NCI-H2029 (cell line): ENCODE measurements at places on chromosomes 7 and 10.
A peak's percentile ranks its signal among the peaks of the same experiment; 100 is the strongest.

DNA sequence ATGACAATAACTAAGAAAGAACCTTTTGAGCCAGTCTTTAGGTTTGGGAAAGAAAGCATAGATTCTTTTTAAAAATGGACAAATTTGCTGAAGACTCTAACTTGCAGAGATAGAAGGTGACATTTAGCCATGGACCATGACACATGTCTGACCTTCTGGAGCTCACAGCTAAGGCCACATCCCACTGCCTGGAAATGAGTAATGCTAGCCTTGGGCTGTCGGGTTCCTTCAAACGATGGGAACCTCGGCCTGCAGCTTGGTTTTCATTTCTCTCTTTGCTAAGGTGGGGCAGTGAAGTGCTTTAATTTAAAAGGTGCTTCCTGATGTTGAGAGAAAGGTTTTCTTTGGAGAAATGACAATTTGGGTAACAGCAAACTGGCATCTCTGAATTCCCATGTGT is 223.2 kb downstream of the FANK1 start:
- DNase-seq, result no peak

- DNase-seq, result no peak
Observed at GRCh38 chr10:2038036-2038435, 300.7 kb upstream of the ADARB2 start.

GRCh38 chr10:126598009-126598408 is 72.5 kb downstream of the C10orf90 start:
- DNase-seq, result peak; percentile 26

- no peak for DNase-seq
Observed at GRCh38 chr10:60461688-60462087, 72.0 kb upstream of the ANK3 start.

DNA sequence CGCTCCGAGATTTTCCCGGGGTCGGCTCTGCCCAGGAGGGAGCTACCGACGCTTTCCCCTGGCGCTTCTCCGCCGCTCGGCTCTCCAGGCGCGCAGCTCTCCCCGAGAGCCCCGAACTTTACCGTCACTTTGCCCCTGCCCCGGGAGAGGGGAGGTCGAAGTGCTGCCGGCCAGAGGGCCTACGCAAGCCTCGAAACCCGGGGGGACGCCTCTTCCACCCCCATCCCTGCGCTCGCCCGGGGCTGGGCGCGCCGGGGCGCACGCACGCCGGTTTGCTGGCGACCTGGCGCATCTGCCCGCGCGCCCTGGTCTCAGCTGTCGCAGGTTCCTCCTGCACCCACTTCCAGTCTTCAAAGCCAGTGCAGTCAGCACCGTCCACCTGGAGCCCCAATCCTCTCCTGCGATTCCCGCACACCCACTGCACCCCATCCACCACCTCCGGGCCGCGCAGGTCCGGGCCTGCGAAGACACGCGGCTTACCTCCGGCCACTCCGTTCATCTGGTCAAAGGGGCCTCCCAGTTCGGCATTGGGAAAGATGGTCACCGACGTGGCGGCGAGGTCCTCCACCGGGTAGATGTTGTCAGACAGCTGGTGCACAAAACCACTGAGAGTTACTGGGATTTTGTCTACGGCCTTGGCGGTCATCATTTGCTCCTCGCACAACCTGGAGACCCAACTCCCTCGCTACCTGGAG is 638 bp downstream of the EGR2 start:
- no peak for DNase-seq

DNA sequence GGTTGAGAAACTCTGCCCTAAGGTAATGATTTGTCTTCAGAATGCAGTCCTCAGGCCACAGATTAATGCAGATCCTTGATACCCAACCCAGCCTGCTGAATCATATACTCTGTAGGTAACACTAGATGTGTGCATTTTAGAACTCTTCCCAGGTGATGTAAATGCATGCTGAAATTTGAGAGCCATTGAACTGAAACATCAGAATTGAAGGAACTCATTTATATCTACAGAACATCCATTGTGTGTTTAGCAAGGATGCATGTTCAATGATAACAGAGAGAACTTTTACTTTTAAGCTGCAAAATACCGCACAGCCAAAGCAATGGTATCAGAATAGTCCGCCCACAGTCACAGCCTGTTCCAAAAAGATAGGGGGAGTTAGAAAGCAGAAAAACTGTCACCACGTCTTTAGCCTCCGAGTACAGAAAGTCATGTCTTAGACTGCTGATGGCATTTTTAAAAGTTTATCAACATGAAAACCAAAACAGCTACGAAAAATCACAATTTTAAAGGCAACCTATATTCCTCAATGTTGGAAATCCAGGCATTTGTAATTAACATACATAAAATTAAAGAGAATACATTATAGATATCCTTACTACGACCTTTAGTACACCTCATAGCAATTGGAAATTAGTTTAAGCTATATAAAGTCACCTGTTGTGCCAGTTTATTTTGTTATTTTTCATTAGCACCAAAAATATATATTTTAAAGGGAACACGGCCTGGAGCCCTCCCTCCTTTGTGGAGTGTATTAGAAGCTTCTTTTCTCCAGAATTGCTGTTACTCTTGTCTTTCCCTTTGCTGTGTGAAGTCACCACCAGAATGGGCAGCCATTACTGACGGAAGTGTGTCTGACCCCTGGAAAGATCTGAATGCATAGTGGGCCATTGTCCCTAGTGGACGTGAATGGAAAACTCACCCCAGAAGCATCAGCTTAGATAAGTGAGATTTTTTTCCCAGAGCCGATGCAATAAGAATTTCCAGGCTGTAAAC is 65.8 kb upstream of the PRKAR2B start:
- no peak for DNase-seq

DNA sequence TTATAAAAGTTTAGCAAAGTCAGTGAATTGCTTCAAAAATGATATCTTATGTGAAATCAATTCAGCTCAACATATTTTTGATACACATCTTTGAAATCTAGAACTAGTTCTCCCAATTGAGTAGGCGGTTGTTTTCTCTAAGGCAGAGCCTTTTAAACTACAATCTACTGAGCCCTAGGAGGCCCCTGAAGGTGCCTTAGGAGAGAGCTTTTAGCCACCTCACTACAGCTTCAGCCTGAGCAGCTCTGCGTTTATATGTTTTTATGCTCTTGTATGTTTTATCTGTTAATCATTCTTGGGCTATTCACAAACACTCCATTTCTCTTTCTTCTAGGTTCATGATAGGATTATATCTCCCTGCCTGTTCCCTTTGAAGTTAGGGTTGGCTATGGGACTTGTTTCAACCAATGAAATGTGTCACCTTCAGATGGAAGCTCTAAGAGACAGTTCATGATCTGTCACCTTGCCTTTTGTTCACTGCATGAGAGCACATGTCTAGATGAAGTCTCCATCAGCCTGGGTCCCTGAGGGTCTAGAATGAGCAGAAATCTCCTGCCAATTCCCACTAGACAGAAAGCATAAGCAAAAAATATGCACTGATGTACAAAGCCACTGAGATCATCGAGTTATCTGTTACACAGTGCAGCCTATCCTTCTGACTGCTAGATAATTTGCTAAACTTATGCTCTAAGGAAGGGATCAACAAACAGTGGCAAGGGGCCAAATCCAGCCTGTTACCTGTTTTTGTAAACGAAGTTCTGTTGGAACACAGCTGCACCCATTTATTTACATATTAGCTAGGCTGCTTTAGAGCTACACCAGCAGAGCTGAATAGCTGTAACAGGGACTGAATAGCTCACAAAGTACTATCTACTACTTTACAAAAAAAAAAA is 128.5 kb upstream of the CDK1 start:
- no peak for DNase-seq

GRCh38 chr10:101536800-101537199 is 51.3 kb downstream of the POLL start:
- DNase-seq, result peak; percentile 0

DNA sequence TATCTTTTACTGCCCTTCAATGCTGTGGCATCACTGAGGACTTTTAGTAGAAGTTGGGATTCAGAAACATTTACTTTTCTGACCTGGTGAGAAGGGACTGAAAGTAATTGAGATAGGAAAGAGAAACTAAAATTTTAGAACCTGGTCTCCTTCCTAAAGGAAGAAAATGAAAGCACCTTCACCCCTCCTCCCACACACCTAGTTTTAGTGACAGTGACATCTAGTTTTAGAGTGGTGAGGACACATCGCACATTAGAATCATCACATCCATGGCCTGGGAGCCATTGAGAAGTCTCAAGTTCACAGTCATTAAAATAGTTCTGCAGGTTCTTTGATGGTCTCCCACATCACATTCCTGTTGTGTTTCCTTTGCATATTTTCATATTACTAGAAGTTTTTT is 16.1 kb downstream of the TAS2R41 start:
- no peak for DNase-seq

DNA sequence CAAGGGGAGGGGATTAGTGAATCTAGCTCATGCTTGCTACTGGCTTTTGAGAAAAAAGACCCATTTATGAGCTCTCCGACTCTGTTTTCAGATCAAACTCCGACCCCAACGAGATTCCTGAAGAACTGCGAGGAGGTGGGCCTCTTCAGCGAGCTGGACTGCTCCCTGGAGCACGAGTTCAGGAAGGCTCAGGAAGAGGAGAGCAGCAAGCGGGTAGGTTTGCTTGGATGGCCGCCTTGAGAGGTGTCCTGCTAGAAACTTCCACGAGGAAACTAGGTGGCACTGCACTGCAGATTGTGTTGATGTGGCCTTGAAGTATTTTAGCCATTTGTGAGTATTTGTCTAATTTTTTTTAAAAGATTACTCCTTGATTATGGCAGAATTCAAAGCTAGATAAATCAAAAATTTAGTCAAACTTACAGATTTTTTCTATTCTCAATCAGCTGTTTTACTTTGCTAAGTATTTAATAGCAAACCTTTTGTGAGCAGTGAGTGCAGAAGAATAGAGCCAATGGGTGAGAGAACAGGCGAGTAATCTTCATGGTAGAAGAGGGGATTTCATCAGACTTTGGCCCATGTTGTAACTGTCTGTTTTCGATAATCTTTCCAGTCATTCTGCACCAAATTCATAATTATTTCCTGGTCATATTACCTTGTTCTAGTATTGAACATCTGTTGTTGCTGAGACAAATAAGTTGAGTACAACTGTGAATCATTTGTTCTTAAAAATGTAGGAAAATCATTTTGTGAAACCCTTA is 95.4 kb downstream of the CREB5 start:
- no peak for DNase-seq

DNA sequence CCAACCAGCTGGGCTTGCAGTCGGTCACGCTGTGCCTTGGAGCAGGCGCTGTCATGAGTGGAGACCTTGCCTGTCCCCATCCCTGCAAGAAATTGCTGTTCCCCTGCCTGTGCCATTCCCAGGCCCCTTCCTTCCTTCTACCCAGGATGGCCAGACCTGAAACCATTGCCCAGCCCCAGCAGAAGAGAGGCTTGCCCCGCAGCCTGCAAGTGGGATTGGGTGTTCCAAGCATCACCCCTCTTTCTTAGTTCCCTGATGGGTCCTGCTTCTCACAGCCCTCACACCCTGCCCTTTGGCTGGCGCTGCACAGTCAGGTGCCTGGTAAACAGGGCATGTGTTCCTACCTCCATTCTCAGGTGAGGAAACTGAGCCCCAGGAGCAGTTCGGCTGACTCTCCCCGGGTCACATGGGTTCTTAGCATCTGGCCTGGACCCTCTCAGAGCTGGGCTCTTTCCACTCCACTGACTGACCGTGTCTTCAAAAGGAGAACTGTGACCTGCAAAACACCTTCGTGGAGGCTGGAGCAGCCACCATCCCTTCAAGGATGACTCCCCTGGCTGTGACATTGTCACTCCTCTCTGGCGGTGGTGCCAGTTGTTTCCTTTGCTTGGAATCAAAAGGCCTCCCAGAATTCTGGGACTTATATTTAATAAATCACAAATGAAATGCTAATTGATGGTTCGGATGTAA is 41.9 kb upstream of the PDCD4 start:
- DNase-seq, result no peak

DNA sequence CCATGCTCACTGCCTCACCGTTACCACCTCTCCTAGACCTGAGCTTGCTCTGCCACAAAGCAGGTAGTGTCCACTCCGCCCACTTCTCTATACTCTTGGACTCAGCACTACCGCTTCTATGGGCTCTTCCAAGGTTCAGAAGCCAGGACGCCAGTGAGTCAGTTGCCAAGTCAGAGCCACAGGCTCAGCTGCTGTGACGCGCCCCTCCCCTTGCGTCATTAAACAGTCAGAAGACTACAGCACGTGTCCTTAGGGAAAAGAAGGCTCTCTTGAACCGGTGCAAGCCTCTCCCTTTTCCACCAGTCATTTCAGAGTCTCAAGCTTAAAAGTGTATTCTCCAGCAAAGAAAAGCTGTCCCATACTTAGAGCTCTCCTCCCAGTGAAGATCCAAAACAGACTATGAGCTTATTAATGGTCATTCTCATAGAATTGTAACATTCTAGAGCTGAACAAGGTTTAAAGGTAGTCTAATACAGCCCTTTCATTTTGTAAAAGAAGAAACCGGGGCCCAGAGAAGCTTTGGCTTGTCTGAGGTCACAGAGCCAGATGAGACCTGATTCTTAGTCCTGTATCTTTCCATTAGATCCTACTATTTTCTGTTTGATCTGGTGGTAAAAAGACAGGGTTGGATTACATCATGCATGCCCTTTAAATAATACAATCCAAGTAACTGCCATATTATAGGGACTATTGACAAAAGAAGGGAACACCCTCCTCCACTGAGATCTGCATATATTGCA is 40.9 kb upstream of the MET start:
- DNase-seq, result peak; percentile 47

DNA sequence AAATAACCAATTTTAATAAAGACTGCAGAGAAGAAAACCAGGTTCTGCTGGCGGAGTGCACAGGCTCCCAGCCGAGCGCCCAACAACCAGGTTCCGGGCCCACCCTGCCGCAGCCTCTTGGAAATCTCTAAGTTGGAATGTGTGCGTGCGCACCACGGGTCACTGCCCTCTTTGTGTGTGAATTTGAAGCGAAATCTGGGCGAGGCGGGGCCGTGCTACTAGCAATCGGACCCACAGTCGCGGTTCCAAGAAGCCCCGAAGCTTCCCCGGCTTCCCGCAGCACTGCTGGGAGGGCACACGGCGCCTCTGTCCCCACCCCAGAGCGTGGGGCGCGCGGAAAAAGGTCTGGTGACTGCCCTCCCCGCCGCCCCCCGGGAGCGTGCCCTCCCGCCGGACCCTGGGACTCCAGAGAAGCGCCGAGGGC is 666 bp upstream of the MAP3K8 start:
- DNase-seq, result no peak

DNA sequence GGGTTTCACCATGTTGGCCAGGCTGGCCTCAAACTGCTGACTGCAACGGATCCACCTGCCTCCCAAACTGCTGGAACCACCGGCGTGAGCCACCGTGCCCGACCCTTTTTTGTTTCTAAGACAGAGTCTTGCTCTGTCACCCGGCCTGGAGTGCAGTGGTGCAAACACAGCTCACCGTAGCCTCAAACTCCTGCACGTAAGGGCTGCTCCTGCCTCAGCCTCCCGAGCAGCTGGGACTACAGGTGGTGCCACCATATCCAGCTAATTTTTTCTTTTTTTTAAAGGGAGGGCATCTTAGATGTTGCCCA is 36.4 kb downstream of the ADAP1 start:
- no peak for DNase-seq

- DNase-seq, result no peak
Observed at GRCh38 chr7:88546808-88547207, 212.7 kb upstream of the ZNF804B start.

DNA sequence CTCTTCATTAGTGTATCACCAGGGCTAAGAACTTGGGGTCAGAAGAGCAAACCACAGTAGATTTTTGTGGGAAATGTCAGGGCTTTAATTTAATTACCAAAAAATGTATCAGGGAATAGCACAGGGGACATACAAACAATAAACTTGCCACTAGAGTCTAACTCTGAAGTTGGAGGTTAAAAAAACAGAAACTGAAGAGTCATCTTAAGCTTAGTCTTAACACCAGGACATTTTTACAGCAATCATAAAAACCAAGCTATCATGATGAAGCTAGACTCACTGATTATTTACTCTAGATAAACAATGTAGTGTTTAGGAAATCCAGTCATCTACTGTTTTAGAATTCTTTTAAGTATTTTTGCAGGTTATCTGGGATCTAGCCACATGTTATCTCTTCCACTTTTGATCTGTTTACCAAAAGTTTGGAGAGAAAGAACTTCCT is 48.4 kb upstream of the GLI3 start:
- DNase-seq, result no peak
